ENCODE measurements at places on chromosomes 7 and 10.

DNA sequence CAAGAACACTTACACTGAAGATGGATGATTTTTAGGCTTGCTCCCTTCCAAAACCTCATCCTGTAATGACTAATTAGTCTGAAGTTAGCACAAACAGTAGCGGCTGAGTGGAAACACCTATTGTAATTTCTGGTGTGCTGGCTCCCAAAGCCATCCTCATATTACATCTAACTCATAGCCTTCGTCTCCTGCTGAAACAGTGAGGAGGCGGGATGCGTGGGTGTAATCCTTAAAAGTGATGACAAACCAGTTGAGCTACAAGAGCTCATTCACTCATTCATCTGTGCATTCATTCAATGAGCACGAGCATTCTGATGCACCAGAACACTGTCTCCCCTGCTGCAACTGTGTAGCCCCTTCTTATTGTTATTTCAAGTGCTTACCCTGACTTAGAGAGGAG is 235.3 kb downstream of the CALN1 start:
- DNase-seq: no peak

GRCh38 chr10:88828310-88828709 is 23.3 kb downstream of the ANKRD22 start:
- DNase-seq: no peak

DNA sequence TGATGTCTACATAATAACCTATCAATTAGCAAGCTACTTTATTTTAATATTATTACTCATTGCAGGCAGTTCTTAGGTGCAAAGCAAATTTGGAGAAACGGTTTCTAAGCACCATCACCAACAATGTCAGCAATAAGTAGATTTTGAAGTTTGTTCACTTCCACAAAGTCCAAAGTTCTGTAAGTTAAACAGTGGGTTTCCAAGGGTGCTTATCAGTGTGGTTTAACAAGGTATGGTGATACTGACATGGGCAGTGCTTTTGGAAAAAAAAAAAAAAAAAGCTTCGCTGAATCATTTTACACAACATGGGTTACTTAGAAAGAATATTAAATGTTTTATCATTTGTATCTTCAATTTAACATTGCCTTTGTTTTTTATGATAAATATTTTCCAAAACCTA is 101.8 kb downstream of the SPAG6 start:
- DNase-seq: no peak

- no peak for DNase-seq
Measured at GRCh38 chr7:112547916-112548315, 67.1 kb downstream of the LSMEM1 start.

DNA sequence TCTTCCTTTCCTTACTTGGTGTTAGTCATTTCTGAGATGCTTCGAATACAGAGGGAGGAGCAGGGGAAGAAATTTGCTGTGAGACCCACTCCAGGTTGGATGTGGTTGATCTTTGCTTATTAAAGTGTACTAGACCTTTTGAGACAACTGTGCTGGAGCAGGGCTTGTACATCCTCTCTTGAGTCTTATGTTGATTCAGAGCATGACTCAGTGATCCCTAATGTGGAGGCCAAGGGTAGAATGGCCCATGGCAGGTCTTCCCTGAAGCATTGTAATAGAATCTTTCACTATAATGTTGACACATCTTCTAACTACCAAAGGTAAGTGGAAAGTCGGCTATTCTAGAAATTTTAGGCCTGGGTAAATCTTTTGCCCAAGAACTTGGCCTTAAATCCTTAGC is 17.0 kb upstream of the SFR1 start:
- DNase-seq: no peak

GRCh38 chr7:42222891-42223290 is 14.1 kb downstream of the GLI3 start:
- no peak for DNase-seq

GRCh38 chr7:22868509-22868908 is 45.9 kb upstream of the TOMM7 start:
- no peak for DNase-seq

- DNase-seq: no peak
Measured at GRCh38 chr10:59891349-59891748, 15.0 kb downstream of the CCDC6 start.

GRCh38 chr7:157005456-157006204 is 4.8 kb downstream of the MNX1 start:
- DNase-seq: no peak

DNA sequence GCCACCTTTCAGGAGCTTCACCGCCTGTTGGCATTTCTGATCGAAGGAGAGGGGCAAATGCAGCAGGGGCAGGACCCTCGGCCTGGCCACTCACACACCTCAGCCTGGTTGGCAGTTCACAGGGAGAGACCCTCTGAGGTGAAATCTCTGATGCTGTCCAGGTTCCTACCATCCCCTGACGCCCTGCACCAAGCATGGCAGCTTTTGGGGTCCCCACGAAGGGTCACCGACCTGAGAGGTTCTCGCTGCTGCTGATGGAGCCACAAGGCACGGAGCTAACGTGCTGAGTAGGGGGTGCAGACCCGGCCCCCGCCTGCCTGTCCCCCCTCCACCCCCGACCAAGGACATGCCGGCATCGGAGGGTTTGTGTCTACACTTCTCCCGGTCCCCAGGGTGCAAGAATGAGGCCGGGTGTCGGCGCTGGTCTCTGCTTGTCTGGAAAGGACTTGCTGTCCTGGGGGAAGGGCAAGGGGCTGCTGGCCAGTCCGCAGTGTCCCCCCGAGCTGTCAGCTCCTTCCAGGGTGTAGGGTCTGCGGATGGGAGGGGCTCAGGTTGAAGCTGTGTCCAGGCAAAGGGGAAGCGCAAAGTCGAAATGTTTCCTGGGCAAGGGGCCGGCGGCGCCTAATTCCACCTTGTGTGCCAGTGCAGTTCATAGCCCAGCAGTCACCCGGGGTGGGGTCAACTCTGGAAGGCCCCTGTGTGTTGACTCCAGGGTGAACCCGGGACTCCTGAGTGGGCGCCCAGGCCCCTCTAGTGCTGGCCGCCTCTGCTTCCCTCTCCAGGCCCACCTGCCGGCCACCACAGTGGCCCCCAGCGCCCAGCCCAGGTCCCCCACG is 132.6 kb downstream of the DNAJB6 start:
- no peak for DNase-seq

DNA sequence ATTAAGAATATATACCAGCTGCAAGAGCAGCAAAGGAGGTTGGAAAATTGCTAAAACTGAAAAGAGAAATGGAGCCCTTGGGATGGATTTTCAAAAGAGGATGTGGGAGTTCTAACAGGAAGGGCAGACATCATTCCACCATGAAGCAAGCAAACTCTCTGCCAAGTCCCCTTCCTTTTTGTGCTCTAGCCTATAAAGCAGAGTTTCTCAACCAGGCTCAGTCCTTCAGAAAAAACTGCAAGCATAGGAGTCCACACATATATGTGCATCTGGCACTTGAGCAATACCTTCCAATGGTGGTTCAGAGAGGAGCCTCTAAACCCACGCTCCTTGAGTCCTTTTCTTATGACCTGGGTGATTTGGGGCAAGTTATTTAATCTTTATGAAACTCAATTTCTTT is 98.6 kb upstream of the MKX start:
- DNase-seq: no peak

DNA sequence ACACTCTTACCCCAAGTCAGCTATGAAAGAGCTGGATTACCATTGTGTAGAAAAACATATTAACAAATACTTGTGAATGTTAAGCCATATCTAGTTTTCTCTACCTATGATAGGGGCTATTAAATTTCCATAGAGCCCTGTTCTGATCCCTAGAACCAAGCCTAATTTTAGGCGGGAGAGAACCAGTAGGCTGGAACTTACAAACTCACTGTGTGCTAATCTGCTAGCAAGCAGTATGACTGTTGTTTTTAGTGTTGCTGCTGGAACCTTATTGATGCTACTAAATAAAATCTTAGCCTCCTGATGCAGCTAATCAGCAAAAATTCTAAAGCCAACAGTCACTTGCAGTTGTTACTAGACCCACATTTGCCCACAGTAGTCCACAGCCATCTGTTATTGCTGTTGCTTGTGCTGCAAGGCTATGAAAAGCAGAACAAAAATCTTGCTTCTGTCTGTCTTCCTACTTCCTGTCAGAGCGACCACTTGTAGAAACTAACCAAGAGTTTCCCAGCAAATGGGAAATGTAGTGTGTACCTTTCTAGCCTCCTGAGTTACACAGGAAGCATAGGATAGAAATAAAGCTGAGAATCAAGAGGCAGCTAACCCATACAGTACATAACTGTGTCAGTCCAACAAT is 368.4 kb downstream of the ARL4A start:
- no peak for DNase-seq
